ENCODE measurements at places on chromosomes 1 and 21.
A peak's percentile ranks its signal among the peaks of the same experiment; 100 is the strongest.

DNA sequence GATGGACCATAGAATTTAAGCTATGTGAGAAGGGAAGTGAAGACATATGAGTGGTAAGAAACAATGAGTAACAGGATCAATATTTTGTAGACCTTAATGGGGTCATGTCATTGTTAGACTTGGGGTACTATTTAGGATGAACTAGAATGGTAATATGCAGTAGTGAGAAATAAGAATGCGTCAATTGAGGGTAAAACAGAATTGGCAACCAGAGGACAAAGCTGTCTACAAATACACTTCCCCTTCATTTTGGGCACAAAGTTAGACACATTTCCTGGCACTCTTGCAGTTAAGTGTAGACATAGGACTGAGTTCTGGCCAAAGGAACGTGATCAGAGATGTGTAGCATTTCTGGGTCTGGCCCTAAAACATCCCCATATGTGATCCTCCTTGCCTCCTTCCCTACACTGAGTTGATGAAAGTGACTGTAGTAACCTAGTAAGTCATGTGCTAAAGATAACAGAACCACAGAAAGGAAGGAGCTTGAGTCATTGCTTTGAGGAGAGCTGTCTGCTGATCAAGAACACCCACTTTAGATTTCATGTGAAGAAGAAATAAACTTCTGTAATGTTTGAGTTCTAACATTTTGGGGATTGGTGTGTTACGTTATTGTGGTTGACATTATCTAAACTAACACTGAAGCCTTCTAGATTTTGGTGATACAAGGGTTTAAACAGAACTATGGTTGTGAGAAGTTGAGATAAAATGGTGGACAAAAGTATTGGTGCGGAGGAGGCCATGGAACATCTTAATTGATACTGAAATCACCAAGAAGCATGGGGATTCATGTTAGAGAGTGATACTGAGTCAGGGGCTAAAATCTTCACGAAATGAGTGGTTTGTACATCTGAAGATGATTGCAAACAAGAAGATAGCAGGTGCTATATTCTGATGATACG is 41.7 kb downstream of the CD55 start:
- no peak for DNase-seq

- no peak for DNase-seq
These were observed 7.5 kb downstream of the SLC19A1 start for GRCh38 chr21:45534636-45535331.

- no peak for DNase-seq
These were observed 44.6 kb upstream of the SIM2 start for GRCh38 chr21:36654324-36654723.

DNA sequence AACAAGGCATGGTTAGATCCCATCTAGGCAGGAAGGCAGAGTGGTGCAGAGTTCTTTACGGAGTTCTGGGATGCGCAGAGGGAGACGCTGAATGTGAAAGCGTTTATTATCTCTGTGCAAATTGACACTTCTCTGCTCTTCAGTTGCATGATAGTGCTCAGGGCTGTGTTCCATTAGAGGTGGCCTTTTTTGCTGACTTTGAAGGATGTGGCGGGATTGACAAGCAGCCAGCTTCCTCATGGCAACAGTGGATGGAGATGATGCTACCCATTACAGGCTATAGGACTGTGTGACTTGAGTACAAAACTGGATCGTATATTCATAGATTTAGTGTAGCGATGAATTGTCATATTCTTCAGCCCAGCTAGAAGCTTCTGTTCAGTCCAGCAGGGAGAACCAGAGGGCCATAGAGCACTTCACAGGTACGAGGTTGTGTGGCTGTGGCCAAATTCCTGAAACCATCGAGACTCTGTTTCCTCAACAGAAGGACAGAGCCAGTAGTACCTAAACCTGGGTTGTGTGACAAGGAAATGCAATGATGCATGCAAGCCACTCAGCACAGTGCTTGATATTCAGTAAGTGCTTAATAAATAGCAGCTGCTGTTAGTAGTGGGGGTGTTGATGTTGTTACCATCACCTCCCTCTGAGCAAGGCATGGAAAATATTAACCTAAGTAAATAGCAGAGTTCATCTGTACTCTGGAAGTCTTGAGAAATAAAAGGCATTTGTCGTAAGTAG is 430.0 kb upstream of the KAZN start:
- no peak for DNase-seq

GRCh38 chr1:14997646-14998276 is 155.8 kb upstream of the TMEM51 start:
- no peak for DNase-seq

- no peak for DNase-seq
These were observed 648.4 kb downstream of the PTPRU start for GRCh38 chr1:29884740-29885139.

DNA sequence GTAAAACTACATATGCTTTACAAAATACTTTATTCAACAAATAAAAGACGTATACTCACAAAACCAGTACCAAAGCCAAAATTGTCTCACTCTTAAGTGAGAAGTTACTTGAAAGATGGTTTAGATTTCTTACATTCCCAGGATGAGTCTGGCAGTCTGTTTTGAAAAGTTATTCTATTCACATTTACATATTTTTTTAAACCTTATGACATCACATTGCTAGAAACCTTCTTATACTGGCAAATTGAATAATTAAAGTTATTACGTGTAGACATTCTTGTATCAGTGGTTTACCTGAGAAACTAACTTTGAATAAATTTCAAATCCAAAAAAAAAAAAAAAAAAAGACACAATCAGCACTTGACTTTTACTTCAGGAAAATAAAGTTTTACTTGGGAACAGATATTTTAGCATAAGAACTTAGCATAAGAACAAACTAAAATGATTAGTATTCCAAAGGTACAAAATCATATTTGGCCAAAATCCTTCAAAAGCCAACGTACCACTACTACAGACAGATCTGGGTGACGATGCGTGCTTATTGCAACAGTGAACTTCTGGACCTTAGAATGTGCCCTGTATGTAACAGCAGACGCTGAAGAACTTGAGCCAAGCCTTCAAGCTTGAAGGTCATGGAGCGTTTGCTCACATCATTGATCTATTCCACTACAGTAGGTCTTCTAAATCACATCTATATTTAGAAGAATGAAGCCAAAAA is 2.5 kb downstream of the CDC42BPA start:
- no peak for DNase-seq

- peak; percentile 59 for DNase-seq
These were observed 16.5 kb upstream of the AGTRAP start for GRCh38 chr1:11719313-11720032.

- no peak for DNase-seq
These were observed 17.4 kb downstream of the SFT2D2 start for GRCh38 chr1:168243198-168243597.

DNA sequence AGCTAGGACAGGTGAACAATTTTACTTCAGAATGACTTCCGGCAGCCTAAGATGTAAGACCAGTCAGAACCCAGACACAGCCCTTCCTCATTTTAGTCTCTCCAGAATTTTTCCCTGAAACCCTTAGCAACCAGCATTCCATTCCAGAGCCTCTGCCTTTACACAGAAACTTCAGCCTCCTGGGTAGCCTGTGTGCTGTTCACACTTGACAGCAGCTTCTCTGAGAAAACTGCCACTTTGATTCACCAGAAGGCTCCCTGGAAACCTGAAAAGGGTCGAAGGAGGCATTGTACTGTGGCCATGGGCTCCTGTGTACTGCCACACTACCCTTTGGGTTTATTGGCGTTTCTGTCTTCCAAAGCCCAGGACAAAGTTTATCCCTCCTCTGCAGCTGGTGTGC is 17.4 kb downstream of the HYI start:
- no peak for DNase-seq

DNA sequence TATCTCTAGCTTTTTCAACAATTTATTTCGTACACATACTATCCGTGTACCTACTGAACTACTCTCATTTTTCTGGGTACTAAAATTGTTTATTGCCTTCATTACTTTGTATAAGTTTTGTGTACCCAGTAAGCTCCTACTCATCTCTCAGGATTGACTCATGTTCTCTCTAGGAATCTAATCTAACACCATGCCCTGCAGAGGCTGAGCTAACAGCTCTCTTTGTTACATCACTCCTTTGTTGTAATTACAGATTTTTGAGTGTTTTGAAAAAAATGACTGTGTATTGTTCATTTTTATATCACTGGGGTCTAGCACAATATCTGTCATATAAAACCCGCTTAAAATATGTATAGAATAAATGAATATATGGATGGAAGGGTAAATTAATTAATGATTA is 167.1 kb downstream of the ATP6V1G3 start:
- no peak for DNase-seq

GRCh38 chr1:154337253-154337894 is 12.0 kb downstream of the ATP8B2 start:
- DNase-seq, result no peak

DNA sequence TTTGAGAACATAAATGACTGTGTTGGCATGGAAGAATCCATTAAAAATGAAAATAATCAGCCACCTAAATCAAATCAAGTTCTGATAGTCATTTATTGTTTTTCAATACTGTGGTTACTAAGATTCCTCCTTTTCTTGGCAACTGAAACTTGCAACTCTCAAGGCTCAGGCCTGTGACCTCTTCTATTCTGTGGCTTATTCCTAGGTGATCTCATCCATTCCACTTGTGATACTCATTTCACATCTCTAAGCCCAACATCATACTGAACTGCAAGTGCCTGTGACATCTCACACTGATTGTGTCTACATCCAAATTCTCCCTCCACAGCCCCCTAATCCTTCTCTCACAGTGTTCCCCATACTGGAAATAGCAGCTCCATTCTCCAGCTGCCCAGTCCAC is 4.8 kb upstream of the ST6GALNAC5 start:
- no peak for DNase-seq

DNA sequence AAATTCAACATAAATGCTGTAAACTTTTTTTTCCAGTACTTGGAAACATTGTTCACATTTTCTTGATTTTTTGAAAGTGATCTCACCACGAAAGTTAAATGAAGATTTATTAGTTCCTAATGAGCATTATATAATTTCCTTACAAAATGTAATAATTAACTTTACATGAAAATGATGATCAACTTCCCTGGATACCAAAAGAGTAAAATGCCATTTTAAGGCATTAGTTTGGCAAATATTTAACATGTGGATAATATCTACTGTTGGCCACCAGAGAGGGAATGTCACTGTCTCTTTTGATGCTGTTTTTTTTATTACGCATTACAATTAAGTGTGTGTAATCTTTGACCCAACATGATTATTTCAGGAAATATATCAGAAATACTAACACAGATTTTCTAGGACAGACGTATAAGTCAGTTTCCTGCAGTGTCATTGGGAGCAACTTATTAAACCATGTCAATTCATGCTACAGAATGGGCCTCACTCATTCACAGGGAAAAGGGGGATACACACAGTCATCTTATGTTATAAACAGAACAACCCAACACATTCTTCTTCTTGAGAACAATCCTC is 903.9 kb upstream of the ADGRL2 start:
- no peak for DNase-seq

- no peak for DNase-seq
These were observed 209.6 kb downstream of the GIPC2 start for GRCh38 chr1:78255383-78255782.

DNA sequence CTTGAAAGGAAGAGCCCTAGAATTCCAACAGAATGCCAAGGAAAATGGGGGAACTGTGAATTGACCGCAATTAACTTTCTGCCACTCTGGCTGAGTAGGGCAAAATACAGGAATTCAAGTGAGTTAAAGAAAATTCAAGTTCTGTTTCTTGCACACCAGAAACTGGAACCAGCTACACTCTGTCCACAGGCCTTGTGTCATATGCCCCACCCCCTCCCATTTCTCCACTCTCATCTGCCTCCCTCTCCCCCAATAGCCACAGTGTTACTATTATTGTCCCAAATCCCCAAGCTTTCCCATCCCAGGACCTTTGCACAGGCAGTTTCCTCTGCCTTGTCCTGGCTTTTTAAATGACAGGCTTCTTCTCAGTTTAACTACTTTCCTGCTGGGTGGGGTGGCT is 4.3 kb upstream of the STK40 start:
- no peak for DNase-seq

GRCh38 chr1:224203243-224204016 is 20.4 kb downstream of the DEGS1 start:
- no peak for DNase-seq

- no peak for DNase-seq
These were observed 116.8 kb upstream of the WNT4 start for GRCh38 chr1:22259551-22260282.

GRCh38 chr21:21096956-21097355 is 98.7 kb downstream of the NCAM2 start:
- DNase-seq, result no peak

DNA sequence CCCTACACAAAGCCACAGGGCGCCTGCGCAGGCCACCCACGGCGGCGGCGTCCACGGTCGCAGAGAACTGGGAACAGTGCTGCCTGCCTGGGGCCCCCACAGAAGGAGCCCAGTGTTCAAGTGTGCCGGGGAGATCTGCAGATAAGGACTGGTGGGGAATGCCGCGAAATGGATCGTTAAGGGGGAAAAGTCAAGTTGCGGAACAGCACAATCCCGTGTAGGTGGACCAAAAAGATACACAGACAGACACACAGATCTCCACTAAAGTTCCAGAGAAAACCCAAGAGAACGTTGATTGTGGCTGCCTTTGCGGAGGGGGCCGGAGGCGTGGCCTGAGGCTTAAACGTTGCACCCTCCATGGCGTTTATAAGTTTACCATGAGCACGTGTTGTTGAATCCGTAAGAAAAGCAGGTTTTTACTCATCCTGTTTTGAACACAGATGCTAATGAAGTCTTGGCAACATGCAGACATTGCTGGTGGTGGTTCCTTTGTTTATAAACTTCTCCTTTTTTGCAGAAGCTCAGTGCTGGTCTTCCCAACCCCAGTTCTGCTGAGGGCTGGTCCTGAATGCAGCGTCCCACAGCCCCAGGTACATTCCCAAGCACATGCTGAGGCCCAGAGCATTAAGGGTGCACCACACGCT is 4.1 kb downstream of the SPATC1L start:
- DNase-seq, result no peak

GRCh38 chr1:111402083-111402482 is 25.5 kb downstream of the OVGP1 start:
- DNase-seq, result no peak

GRCh38 chr1:115426231-115426771 is 88.3 kb upstream of the NGF start:
- no peak for DNase-seq

GRCh38 chr1:183871142-183871541 is 66.2 kb downstream of the RGL1 start:
- DNase-seq, result no peak

DNA sequence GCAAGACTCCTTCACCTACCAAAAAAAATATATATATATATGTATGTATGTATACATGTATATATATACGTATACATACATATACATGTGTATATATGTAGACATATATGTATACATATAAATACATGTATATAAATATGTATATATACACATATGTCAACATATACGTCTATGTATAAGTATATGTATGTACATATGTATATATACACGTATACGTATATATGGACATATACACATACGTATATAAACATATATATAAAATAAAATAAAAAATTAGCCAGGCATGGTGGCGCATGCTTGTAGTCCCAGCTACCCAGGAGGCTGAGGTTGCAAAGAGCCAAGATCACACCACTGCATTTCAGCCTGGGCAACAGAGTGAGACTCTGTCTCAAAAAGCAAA is 31.6 kb downstream of the BRWD1 start:
- DNase-seq, result no peak

- DNase-seq, result no peak
These were observed 50.8 kb downstream of the ALPL start for GRCh38 chr1:21559788-21560567.

Data from GM12864 (cell line).